ENCODE measurements at places on chromosomes 6 and 20.

DNA sequence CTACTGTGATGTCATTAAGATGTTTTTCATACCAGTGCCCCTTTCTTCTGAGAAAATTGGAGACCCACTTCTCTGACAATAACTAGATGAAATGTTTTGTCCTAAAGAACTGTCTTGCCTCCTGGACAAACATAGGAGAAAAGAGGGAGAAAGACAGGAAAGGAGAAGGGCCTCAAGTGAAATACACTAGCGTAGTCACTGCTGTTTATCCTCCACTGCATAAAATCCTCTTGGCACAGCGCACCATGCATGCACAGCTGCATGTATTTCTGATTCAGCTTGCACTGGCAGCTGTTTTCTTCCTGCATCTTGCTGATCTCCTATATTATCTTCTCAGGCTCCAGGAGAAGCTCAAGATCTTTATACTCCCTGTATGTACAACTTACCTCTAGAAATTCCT is 158.0 kb upstream of the BMP5 start:
- DNase-seq: no peak

DNA sequence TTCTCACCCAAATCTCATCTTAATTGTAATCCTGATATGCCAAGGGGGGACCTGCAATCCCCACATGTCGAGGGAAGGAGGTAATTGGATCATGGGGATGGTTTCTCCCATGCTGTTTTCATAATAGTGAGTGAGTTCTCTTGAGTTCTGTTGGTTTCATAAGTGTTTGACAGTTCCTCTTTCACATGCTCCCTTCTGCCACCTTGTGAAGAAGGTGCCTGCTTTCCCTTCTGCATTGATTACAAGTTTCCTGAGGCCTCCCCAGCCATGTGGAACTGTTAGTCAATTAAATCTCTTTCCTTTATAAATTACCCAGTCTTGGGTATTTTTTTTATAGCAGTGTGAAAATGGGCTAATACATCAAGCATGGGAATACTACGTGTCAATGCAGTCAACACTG is 925.0 kb upstream of the MAN1A1 start:
- DNase-seq: no peak

DNA sequence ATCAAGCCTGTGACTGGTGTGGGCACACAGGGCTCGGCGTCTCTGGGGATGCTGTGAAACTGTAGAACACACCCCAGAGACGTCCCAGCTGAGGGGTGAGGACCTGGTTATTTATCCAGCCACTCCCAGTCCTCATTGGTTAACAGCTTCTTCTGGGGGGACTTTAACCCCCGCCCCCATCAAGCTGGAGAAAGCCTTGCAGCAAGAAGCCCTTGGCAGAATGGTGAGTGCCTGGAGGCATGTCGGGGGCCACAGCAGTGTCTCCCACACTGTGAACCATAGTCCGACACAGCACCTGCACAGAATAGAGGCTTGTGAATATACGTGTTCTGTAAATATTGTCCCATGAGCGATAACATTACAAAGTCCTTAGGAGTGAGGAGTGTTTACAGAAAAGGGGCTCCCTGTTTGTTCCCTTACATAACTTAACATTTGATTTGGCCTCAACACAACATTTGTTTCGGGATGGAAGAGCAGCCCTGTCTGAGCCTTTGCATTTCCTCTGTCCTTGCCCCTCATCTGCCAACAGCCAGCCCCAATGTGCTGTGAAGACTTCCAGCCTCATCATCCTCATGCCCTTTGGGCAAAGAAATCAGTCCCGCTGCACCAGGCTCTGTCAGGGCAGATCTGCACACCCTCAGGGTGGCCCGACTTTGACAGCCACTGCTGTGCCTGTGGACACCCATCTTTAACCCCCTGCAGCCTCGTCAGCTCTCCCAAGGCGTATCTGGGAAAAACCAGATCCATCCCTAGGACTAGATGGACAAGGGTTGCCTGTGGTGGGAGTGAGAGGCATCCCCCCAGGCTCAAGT is 2.2 kb upstream of the RRBP1 start:
- DNase-seq: no peak

DNA sequence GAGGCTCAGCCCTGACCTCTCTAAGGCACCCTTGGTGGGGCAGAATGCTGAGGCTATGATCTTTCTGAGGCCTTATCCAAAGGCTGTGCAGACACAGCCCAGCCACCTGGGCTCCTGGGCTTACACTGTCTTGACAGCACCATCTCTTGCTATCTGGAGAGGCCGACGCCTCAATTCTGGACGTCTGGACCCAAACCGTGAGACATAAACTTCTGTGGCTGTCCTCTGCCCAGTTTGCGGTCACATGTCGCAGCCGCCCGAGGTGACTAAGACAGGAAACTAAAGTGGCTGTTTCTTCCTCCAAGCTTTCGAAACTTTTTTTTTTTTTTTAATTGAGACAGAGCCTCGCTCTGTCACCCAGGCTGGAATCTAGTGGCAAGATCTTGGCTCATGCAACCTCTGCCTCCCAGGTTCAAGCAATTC is 49.3 kb downstream of the PRR18 start:
- no peak for DNase-seq

DNA sequence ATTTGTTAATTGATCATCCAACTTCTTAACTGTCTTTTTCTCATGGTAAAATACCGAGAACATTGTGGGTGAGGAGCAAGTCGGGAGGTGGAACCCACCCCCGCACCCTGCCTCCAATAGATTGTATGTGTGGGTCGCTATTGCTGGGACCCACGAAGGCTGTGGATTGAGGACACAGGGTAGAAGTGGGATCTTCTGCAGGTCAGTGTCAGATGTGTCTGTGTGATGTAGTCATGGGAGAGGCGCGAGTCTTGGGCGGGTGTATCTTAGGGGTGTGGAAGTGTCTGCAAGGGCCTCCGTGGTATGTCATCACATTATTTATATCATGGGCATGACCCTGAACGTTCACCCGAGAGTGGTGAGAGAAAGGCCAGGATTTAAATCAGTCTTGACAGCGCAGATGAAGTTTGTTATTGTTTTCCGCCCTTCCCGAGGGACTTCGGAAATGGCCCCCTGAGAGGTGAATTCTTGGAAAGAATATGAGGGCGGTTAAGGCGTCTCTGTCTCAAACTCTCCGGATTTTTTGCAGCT is 472 bp upstream of the PAQR8 start:
- DNase-seq: no peak
